ENCODE measurements at places on chromosomes 2 and 18.
A peak's percentile ranks its signal among the peaks of the same experiment; 100 is the strongest.

DNA sequence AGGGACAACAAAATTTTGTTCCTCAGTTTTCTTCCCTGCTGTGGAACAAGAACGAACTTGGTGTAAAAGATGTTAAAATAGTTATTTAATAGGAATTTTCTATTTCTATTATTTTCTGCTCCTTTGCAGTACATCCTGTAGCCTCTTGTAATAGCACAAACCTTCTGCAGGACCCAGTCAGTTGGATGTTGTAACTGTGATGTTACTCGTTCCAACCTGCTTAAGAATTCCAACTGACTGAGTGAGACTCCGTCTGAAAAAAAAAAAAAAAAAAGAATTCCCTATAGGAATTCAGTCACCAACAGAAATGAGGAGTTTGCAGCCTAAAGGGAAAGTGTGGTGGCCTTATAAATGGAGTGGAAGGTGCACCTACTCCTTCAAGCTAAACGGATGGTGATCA, 46.4 kb upstream of the CDH20 start:
- DNase-seq = no peak

DNA sequence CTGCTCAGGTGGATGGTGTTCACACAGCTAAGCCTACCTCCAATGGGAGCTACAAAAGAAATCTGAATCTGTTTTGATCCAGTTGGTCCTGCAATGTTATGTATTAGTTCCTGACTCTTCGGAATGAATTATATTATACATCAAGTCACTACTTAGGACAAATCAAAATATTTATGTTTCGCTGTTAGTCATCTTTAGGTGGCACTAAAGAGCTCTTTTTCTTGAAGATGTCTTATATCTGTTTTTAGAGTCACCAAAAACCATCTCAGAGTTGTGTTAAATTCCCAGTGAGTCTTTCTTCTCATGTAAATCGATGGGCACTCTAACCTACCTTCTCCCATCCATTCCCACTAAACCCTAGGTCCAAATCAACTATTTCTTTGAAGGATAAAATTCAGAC, 2.2 kb downstream of the DNER start:
- no peak for DNase-seq

- DNase-seq = no peak
Observed at GRCh38 chr2:211568439-211568838, 970.2 kb downstream of the ERBB4 start.

- DNase-seq = no peak
Observed at GRCh38 chr2:140836826-140837225, 1294.0 kb downstream of the LRP1B start.

DNA sequence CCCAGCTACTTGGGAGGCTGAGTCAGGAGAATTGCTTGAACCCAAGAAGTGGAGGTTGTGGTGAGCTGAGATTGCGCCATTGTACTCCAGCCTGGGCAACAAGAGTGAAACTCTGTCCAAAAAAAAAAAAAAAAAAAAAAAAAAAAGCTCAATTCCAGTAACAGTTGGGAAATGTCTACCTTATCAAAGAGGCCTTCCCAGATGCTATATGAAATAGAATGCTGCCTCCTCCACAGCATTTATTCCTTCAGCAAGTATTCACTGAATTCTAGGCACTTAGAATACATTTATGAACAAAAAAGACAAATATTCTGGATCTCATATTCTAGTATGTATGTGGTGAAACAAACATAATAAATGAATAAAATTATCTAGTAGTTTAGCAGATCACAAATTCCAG, 12.8 kb upstream of the CDK5R2 start:
- DNase-seq = no peak

- no peak for DNase-seq
Observed at GRCh38 chr18:51120809-51121596, 76.5 kb downstream of the MEX3C start.

- DNase-seq = no peak
Observed at GRCh38 chr18:57942493-57942892, 101.5 kb upstream of the NEDD4L start.

- DNase-seq = no peak
Observed at GRCh38 chr18:1421502-1421901, 516.8 kb downstream of the ADCYAP1 start.

DNA sequence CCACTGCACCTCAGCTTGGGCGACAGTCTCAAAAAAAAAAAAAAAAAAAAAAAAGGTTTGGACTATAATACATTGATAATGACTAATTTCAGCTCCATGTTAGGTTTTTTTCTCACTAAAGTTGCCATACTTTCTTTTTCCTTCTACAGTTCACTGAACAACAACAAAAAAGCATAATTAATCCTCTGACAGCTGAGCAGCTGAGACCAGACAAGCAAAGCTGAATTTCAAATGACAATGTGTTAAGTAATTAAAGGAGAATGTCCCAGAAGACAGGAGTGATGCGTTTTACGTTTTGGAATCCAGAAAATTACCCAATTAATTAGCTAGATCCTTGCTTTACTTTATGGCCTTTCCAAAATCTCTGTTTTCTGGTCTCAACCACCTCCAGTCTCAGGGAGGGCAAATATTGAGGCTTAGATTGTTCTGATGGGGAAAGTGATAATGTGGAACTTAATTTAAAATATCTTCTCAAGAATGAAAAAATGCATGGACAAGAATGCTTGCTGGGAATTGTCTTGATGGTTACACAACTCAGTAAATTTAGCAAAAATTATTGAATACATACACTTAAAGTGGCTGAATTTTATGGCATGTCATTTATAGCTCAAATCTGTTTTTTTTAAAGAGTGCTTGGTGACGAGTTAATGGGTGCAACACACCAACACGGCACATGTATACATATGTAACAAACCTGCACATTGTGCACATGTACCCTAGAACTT, 17.4 kb upstream of the RMDN2 start:
- DNase-seq = no peak

DNA sequence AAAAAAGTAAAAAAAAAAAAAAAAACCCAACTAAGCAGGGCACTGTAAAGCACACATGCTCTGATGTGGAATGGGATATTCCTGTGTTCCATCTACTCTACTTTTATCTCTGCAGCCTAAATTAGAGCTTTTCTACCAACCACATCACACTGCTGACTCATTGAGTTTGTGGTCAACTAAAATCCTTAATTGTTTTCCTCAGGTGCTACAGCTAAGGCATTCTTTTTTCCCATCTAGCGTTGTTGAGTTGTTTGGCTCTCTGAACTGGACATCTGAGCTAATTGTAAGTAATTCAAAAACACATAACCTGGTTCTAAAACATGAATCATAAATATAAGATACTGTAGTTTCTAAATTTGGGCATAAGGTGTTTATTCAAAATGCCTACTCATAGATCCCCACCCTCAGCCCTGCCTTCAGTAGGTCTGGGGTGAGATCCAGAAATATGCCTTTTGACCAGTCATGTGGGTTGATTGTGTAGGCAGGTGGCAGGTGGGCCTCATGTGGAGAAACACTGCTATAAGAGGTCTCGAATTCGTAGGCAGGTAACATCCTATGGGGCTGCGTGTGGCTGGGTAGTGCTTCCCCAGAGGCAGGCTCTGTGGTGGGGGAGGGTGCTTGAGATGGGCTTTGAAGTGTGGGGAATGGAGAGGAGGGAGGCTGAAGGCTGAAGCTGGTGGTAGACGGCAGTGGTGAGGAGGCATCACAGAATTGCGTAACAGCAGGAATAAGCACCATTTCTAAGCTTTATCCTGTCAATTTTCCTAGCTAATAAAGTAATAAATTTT, 27.2 kb downstream of the ANKRD29 start:
- DNase-seq = no peak

GRCh38 chr2:133561045-133561852, 7.0 kb downstream of the NCKAP5 start:
- no peak for DNase-seq

DNA sequence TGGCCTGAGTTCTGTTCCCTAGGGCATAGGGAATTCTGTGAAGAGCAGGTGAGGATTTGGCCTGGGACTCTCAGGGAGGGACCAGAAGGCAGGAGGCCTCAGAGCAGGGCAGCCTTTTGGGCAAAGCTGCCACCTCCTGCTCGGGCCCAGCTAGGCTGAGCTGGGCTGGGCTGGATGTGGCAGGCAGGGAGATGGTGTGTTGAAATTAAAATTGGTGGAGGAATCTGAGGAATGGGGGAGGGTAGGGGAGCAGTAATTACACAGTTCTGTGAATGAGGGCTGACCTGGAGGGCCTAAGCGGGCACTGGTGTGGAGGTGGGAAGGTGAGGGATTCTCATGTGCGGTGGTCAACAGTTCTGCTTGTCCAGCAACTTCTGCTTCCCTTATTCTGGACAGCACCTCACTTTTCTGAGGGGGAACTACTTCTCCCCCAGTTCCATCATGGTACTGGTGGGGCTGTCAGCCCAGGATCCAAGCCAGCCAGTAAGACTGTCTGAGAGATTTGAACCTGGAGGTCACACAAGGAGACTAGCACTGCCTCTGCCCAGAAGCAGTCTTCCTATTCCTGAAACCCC, 22.0 kb upstream of the ASPRV1 start:
- DNase-seq = no peak

DNA sequence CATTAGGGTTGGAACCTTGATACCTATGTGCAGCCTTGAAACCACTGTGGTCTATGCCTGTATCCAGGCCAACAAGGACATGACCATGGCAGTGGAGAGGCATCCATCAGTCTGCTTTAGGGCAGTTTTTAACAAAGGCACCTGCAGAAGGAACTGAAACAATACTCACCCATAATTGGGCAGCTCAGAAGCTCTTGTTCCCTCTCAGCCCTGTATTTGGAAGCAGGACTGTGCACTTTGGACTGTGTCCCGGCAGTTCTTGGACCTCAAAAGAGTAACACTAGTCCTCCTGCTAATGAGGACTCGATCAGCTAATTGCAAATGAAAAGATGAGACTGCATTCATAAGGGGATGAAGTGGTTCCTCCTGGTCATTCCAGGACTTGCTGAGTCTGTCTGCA, 500.2 kb upstream of the TNP1 start:
- no peak for DNase-seq

DNA sequence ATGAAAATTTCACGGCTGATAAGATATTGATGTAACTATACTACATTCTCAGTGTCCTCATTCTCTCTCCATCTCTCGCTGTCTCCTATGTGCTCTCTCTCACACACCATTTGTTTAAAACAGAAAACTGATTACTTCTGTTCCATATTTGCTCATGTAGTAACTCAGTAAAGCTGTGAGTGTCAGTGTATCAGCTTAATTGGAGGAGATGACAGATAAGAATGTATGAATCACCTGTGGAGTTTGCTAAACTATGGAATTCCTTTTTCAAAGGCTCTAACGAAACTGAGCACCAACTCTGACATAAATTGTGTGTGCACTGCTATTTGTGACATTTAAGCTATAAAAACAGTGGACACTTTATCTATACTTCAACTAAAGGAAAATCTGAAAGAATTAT, 1080.0 kb downstream of the DSC3 start:
- DNase-seq = no peak

GRCh38 chr2:238290091-238290509, 1.7 kb upstream of the PER2 start:
- peak; percentile 8 for DNase-seq

GRCh38 chr2:63861220-63861822, 19.6 kb downstream of the UGP2 start:
- peak; percentile 40 for DNase-seq

DNA sequence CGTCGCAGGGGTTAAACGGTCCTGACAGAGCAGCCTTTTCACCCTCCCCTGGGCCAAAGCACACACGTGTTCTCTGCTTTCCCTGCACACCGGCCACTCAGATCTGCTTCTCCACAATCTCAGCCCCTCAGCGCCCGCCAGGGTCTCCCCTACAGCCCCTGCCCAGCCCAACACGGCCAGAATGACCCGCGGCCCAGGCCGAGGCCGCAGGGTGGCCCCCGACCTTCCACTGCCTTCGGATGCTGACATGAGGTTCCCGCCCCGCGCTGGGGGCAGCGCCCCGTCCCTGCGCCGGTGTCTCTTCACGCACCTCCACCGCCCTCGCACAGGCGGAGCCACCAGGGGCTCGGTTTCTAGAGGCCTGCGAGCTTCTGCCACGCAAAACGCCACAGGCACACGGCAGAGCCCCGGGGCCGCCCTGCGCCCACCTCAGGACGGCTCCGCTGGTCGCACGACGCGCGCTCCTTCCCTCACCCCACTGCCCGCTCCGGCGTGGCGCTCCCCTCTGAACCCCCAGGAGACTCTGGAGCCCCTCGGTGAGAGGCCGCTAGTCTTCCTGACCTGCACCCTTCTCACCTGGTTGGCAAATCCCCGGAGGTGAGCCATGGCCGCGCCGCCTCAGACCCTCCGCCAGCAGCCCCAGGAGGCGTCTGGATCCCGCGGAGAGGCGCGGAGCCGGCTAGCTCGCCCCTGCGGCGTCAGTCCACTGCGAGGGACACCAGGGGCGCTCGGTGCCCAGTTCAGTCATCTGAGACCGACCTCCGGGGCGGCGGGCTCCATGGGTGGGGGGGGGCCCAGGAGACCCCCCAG, 749 bp downstream of the STK25 start:
- peak; percentile 5 for DNase-seq

DNA sequence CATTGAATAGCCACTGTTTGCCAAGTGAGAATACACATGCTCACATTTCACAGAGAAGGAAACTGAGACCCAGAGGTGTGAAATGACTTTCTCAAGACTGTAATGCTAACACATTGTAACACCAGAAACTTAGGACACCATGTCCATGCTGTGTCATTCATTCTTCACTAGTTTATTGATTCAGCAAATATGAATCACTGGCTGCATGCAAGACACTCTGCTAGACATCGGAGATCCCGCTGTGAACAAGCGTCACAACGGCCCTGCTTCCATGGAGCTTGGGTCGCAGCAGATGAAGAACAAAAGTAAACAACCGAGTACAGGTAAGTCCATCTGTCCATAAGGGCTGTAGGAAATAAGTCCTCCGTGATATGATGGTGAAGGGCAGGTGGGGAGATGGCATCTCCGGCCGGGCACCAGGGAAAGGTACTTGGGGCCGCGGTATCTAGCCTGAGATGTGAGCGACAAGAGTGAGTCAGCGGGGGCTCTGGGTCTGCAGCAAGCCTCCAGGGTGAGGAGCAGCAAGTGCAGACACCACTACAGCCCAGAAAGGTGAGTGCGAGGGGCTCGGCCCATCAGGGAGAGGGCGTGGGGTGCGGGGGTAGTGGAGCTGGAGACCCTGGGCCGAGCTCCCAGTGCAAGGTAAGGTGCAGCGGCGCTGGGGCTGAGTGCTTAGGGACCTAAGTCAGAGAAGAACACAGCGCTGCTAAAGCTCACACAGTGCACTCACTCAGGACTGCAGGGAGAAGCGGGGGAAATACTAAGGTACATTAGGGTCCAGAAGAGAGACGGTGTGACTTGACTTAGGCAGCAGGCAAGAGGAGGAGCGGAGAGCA, 391.2 kb downstream of the FBXO15 start:
- no peak for DNase-seq

DNA sequence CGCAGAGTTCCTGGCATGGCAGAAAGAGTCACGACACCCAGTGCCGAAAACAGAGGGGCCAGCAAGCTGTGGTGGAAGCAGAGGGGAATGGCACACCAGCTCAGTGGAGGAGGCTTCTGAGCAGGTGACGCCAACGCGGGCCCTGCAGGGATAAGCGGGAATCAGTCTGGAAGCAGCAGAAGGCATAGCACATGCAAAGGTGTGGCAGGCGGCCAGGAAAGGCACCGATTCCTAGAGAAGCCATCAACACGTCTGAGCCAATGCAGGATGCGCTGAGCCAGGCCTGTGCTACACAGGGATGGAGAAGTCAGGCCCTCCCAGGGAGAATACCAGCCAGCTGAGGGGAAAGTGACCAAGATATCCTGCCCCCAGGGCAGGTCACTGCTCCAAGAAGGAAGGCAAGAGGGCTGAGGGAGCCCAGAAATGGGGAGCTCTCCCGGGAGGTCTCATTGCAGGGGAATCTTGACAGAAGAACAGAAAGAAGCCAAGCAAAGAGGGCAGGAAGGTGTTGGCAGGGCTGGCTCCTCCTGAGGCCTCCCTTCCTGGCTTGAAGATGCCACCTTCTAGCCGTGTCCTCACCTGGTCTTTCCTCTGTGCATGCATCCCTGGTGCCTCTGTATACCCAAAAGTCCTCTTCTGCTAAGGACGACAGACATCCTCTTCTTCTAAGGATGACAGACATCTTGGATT, 16.3 kb downstream of the TEX51 start:
- DNase-seq = no peak
